ENCODE measurements at places on chromosomes 16 and 17.

- DNase-seq = no peak
These were observed 1.0 kb downstream of the RNF166 start for GRCh38 chr16:88705076-88705684.

- DNase-seq = no peak
These were observed 45.3 kb downstream of the BRD7 start for GRCh38 chr16:50323335-50324011.

GRCh38 chr17:8964801-8965393 is 610 bp downstream of the PIK3R5 start:
- DNase-seq = no peak

DNA sequence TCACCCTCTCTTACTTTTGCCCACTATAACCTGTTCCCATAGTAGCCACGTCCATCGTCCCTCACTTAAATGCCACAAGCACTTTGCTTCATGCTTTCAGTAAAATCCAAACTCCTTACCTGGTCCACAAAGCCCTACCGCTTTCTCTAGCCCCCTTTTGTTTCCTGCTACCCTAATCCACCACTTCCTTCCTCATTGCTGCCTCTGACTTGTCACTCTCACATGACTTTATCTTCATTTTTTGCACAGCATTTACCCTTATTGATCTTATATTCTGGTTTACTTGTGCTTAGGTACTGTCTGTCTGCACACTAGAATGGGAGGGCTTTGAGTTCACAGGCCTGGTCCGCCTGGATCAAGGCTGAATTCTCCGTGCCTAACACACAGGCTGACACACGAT is 340.0 kb downstream of the XYLT1 start:
- DNase-seq = no peak

- no peak for DNase-seq
These were observed 63.1 kb downstream of the STX8 start for GRCh38 chr17:9512323-9513168.

All from NCI-H1436 treated with DMSO at 0.1 percent for 48 hours (cell line).